ENCODE measurements at places on chromosomes 4 and X.

DNA sequence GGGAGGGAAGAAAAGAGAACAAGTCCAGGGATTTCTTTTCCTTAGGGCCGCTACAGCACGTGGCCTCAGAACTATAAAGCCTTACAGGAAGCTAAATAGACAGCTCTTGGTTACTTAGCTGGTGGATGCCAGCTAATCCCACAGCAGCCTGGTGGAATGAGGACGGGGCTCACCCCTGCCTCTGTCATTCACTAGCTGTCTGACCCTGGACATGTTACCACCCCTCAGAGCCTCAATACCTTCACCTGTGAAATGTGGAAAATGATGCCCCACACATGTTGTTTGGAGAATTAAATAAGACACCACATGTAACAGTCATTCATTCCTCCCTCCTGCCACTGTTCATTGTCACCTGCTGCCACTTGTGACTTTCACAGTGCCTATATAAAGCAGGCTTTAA lies 15.7 kb downstream of the CCKAR start:
- no peak for DNase-seq

DNA sequence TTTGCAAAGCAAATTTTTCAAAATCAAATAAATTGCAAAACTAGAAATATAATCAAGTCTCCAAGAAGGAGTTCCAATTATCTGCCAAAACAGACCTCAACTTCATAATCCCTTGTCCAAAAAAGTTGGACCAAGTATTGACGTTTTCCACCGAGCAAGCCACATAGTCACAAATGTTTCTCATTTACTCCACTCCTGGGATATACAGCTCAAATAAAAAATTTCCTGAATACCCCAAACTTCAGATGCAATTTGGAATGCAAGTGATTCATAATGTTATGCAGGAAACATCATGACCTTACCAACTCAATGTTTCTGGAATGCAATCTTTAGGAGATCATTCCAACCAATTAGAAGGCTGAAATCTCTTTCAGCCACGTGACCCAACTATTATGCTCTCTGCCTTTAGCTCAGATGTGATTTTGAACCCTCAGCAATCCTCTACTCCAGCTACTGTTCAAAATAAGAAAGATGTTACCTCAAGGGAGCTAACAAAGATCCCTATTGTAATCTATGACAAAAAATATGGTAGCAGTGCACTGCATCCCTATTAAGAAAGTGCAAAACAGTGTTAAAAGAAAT lies 72.4 kb downstream of the PRDM5 start:
- no peak for DNase-seq

DNA sequence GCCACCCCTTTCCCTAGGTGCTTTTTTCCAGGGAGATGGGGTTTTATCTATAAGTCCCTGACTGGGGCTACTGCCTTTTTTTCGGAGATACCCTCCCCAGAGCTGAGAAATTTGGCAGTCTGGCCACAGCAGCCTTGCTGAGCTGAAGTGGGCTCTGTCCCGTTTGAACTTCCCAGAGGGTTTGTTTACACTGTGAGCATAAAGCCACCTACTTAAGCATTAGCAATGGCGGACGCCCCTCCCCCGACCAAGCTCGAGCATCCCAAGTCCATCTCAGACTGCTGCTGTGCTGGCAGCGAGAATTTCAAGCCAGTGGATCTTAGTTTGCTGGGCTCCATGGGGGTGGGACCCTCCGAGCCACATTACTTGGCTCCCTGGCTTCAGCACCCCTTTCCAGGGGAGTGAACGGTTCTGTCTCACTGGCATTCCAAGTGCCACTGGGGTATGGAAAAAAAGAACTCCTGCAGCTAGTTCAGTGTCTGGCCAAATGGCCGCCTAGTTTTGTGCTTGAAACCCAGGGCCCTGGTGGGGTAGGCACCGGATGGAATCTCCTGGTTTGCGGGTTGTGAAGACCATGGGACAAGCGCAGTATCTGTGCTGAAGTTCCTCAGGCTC lies 456.4 kb upstream of the HTR2C start:
- DNase-seq = no peak

DNA sequence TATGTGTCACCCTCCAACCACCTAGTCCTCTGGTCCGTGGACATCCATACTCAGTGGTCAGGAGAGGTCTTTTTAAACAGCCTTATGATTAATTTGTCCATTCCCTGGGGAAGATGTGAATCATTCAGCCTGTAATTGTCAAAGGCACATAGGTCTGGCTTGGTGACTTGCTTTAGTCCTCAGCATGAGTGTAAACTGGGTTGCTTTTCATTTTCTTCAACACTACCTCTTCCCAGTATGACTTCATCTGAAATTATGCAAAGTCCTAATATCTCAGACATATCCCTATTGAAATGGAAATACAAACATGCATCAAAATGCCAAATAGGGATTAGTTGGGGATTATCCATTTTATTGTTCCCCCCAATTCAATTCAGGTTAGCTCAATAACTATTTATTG lies 208.3 kb upstream of the AMOT start:
- DNase-seq = no peak

Data from AG04450 (cell line).